ENCODE measurements at places on chromosomes 2 and 18.

DNA sequence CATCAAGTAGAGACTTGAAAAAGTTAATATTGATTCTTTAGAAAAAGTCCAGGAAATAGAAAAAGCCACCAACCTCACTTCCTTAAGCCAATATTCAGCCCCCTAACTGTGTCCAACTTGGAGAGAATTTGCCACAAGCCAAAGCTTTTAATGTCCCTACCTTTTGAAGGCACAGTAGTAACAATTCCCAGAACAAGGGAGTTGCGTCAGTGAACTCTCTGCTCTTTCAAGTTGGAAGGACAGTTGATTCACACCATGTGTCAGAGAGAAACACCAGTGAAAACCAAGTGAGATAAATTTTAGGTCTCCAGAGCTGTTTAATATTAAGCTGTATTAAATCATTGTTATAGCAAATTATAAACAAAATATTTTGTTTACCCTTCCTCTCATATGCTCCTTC, 66.1 kb downstream of the EXOC6B start:
- DNase-seq, result no peak

- no peak for DNase-seq
These were observed 60.2 kb downstream of the CXCR4 start for GRCh38 chr2:136057802-136058140.

GRCh38 chr18:67265464-67266245, 250.9 kb downstream of the DSEL start:
- no peak for DNase-seq

DNA sequence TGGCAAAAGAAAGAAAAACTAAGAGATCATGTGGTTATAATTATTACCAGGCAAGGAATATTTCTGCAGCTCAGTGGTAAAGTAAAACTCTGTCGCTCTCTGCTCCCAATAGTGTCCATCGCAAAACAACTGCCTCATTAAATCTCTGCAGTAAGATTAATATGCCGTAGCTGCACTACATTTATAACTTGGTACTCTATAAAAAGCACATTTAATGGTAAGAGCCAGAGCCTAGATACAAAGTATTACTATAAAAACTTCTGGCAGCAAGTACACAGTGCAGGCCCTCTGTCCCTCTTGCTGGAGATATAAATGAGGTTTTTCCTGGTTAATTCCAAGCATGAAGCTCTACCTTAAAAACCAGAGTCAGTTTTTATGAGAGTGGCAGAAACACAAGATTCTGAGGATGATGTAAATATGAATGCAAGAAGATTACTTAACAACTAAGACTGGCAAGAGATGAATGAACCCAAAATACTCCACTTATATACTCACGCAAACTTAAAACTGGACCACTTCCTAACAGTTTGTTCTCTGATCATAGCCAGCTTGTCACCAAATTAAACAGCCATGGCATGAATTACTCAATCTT, 25.5 kb downstream of the ZNF521 start:
- DNase-seq, result no peak

GRCh38 chr2:164933671-164934189, 21.6 kb downstream of the SLC38A11 start:
- no peak for DNase-seq

DNA sequence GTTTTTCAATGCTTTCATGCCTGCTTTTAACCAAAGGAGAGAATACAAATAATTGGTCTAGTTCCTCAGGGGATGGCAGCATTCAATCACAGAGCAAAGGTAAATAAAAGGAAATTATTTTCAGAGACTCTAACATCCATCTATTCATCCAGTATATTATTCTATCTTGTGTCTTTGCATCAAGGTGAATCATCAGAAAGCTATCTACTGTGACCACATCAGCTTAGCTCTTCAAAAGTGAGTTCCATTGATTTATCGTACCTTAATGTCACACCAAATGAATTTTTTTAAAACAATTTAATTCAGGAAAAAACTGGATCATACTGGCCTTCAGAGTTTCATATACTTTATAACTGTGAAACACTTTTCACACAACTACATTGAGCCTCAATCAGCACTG, 66.1 kb downstream of the CHN1 start:
- DNase-seq, result no peak

DNA sequence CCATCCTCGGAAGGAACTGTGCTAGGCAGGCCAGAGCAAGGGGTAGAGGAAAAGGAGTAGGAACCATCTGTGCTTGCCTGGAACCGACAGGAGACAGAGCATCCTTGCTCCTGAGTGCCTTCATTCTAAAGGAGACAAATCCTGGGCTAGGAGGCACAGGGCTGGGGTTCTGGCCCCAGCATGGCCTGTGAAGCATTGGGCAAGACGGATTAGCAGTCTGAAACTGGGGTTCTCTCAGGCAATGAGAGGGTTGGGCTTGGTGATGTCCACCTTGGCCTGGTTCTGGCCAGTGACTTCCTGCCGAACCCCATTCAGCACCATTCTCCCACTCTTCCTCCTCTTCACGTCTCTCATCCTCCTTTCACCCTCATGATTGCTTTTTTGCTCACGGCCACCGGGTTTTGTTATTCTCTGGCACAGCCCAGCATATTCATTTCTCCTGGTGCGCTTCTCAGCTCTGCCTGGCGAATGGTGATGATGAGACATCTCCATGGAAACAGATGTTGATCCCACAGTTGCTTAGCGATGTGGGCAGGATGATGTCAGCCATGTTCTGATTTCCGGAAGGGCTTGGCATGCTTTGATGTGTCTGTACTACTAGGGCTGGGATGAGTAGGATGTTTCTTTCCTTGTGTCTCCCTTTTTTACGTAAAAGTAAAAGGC, 127.7 kb downstream of the CAPN13 start:
- DNase-seq, result no peak

DNA sequence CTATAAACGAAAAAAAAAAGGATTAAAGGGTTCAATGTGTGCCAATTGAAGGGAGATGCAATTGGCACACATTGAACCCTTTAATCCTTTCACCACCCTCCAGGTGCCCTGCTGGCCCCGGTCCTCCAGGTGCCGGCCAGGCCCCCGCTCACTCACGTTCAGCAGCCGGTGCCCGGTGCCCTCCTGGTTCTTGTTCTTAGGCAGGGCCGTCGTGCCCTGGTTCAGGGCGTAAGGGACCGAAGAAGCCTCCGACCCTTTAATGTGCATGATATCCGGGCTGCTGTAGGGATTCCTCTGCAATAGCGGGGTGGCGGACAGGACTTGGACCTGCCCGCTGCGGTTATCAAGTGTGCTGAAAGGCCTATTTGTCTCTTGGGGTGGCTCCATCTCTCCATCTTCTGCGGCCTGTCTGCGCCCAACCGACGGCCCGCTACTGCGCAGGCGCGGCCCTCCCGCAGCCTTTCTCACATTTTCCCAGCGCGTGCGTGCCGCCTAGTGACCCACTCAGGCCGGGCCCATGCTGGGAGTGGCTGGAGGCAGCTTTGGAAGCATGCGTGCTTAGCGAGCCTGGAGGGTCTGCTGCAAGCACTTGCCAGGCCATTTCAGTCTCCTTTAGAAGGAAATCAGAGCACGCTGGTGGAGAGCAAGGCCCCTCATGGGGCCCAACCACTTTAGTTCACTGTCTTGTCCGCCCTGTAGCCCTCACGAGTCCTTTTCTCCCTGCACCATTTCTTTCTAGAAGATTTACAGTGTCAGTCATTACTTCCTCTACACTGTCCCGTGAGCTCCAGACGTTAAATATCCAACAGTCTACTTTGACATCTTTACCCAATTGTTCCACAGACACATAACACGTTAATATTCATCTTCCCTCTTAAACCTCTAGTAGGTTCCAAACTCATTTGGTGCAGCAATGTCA, 24.3 kb downstream of the TMEM237 start:
- no peak for DNase-seq

DNA sequence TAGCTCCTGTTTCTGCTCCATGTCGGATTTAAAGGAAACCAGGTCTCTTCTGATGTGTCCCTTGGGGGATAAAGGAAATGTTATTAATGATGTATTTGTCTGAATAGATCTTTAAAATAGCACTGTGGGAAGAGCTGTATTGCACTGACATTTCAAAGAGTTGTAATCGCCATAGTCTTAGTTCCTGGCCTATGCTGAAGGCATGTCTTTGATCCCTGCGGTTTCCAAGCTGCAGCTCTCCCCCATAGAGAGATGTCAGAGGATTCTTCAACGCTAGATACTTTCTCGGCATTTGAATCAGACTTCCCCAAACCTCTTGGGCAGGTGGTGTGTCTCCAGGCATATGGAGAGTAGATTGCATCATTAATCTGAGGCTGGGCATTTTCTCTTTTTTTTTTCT, 40.4 kb downstream of the NAT8 start:
- no peak for DNase-seq

DNA sequence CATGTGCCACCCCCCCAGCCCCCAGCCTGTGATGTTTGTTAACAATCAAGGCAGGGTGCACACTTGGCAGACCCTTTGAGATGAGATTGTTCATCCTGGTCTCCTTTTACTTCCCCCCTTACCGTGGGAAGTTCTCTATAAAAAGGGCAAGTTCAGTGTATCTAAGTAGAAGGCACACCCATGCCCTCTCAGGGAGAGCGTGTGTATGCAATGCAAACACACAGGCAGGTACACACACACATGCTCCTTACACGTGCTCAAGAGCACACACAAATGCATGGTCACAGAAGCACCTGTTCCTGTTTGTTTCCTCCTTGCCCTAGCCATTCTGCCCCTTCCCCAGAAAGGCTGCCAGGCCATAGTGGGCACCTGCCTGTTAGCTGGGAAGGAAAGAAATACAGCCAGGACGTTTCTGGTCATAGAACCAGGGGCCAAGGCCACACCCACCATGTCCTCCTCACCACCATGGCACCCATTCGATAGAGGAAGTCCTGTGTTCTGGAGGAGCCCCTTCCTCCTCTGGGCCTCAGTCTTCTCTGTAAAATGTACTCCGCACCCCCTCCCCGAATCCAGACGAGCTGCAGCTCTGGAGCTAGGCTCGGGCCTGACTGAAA, 3.1 kb downstream of the ATOH8 start:
- DNase-seq, result no peak

DNA sequence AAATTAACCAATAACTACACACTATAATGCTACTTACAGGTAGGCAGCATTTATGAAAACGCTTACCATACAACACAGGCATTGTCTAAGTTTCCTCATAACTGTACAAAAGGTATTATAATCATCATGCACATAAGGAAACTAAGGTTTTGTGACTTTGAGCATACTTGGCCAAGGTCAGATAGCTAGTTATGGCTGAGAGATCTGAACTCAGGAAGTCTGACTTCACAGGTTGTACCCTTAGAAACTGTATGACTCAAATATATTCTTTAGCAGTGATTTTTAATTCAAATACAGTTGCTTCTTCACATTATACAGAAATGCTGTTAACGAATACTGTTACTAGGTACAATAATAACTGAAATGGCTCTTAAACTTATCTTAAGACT, 89.3 kb downstream of the TRIP12 start:
- DNase-seq, result no peak

DNA sequence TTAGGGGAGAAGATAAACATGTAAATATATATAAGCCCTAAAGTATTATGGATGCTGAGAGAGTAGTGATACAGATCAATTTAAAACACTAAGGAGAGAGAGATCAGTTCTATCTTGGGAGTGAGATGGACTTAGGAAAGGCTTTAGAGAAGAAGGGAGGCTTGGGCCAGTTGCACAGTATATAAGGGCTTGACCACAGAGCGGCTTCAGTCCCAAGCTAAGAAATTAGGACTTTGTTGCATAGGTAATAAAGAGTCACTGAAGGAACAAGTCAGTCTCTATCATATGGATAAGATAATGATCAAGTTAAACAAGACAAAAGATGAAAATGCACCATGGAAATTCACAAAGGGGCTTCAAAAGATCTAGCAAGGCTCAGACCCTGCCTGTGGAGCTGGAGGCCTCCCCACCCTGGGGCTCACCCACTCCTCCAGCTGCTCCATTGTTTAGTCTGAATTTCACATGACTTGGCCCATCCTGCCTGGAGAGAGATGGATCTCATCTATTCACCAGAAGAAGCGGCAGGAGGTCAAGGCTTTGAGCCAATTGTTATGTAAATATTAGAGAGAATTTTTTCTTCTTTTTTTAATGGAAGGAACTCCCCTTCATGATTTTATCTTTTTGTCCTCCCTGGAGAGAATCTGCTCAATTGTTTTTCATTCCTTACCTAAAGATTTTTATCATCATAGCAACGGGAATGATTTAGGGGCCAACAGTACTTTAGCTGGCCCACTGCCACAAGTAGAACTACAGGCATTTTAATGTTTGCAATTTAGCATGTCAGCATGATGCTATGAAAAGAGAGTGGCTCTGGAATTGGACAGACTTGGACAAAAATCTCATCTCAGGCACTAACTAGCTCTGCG, 44.0 kb downstream of the GYPC start:
- DNase-seq, result no peak

DNA sequence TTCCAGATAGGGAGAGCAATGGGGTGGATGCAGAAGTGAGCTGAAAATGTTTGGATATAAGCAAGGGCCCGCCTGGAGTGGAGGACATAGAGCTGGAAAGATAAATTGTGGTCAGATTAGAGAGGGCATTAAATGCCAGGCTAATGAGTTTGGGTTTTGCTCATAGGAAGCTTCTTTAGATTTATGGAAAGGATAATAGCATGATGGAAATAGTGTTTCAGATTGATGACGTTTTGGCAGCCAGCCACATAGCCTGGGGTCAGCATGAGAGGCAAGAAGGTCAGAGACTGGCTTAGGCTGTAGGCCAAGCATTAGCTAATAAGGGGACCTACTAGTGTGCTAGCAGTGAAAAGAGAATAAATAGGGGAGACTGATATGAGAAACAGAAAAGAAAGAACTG, 321.6 kb downstream of the STK39 start:
- DNase-seq, result no peak

DNA sequence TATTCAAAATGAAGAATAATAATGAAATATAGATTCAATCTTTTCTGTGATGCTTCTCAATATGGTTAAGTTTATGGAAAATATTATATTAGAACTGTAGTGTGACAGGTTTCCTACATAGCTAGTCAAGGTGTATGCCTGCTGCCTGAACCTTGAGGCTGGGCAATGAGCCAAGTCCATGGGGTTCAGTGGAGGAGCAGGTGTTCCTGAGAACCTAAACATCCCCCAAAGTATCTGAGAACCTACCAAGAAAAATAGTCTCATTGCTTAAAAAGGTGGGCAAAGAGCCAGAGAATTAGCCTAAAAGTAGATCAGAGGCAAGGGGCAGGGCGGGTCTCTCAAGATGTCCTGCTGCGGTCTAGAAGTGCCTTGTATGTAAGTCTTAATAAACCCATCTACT, 185.9 kb upstream of the SPHKAP start:
- DNase-seq, result no peak
